ENCODE measurements at places on chromosomes 2 and 18.

DNA sequence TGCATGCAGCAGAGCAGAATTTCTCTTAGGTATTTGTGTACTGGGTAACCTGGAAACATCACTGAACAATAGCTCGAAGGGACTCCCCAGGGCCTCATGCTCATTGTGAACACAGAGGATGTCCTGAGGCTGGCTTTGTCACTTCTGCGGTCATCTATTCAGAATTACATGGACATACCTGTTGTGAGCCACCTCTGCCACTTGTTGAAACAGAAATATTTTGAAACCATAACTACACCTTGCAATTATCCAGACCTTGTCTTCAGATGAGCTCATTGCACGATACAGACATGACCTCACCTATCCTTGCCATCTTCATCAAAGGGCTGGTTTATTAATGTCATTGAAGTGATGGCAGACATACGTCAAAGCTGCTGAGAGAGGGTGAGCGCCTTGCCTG is 23.4 kb upstream of the CREG2 start:
- DNase-seq: no peak

DNA sequence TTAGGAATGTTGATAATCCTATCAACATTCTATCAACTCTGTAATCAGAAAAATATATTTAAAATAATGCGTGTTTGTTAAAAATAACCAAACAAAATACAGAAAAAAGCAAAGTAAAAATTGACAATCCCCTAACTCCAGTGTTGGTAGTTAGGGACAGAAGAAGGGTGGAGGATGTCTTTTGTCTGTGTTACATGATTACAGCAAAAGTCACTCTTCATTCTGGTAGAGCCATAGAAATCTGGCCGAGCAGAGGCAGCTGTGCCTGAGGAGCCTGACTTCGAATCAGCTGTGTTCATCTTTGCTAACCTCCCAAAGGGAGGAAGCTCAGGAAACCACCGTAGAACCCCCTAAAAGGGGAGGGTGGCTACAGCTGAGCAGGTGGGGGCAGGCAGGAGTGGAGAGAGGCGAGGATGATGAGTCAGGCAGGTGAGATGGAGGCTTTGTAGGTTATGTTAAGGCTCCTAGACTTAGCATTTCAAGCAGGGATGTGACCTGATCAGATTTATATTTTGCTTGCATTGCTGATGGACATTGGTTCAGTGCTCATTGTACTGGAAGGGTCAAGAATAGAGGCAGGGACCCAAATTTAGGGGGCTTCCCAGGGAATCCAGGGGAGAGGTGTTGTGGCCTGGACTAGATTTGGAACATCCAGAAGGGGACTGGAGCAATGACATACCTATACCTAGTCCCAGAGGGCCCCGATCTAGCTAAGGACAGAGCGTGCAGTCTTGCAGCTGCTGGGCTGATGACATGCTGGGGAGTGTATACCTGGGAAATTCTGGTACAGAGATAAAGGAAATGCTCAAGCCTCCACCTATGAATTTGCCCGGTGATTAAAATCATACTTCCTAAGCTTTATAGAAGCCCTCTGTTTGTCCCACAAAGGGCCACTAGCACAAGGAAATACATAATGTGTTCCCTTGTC is 95.7 kb downstream of the NEDD4L start:
- DNase-seq: no peak

DNA sequence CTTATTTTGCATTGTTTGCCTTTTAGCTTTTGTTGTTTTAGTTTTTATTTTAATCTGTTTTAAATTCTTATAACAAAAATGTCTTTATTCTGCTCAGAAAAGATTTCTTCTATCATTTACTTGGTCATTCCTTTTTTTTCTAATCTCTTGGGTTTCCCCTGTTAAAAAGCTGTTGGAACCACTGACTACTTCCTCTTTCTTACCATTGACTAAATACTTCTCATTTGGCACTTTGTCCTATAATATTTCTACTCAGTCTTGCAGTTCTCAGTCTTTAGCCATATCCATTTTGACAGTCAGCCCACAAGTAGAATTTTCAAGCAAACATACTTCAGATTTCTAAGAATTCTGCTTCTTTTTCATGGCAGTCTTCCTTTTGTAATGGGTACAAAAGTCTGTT is 567.2 kb downstream of the SATB2 start:
- DNase-seq: no peak

DNA sequence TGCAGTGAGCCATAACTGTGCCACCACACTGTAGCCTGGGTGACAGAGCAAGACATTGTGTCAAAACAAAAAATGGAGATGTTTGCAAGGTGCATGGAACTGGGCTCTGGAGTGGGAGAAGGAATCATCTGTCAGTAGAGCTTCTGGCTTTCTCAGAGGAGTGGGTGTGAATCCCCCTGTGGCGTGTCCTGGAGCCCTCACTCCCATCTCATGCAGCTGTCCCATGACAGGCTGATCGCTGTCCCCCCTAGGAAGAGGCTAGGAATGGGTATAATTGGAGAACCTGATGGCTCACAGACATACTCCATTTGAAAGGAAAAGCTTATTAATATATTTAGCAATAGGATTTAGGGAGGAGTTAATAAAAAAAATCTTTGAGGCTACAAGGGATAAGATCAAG is 125.8 kb upstream of the EPB41L3 start:
- no peak for DNase-seq

DNA sequence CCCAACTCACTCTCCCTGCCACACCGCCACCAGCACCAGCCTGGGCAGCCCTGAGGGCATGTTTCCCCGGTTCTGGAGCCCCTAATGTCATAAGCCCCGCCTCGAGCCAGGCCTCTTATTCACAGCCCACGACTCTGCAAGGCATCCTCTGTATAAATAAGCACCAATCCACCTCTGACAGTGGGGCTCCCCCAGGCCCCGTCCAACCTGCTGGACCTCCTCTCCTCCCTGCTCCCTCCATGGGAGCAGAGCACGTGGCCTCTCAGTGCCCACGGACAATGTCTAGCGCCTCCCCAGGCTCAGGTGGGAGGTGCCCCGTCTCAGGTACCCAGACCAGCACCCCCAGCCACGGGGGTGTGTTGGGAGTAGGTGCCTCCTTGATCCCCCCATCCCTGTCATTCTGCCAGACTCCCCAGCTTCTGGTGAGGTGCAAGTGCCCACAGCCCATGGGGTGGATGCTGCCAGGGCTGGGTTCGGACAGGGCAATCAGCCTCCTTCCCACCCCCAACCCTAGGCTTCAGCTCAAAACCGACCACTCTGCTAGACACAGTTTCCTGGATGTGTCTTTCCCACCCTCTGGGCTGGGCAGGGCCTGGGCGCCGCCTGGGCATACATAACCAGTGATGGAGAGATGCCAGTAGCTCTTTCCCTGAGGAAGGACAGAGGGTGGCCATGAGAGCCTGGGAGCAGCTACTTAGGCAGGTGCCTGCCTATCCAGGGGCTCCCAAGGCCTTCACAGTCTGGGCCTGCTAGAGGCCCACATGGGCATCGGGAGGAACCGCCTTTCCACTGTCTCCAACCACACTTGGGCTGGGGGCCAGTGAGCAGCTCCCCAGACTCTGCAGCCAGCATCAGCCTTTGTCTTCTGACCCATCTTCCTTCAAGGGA is 1.6 kb upstream of the ADRA2B start:
- no peak for DNase-seq

DNA sequence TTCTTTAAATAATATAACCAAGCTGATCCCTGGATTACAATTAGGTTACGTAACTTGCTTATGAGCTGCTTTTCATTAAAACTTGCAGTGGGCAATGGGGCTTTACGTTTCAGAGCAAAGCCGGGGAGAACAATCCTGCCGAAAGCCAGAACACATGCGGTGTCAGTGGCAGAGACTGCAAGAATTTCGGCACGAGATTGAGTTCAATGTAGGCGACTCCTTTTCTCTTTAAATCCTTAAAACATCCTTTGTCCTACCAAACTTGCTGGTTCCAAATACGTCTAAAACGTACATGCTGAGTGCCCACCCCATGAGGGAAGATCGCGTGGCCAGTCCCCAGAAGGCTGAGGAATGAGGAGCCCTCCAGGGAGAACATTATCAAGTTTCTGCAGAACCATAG is 36.8 kb upstream of the NCOA1 start:
- no peak for DNase-seq

GRCh38 chr18:24319757-24320156 is 77.9 kb downstream of the OSBPL1A start:
- DNase-seq: no peak

DNA sequence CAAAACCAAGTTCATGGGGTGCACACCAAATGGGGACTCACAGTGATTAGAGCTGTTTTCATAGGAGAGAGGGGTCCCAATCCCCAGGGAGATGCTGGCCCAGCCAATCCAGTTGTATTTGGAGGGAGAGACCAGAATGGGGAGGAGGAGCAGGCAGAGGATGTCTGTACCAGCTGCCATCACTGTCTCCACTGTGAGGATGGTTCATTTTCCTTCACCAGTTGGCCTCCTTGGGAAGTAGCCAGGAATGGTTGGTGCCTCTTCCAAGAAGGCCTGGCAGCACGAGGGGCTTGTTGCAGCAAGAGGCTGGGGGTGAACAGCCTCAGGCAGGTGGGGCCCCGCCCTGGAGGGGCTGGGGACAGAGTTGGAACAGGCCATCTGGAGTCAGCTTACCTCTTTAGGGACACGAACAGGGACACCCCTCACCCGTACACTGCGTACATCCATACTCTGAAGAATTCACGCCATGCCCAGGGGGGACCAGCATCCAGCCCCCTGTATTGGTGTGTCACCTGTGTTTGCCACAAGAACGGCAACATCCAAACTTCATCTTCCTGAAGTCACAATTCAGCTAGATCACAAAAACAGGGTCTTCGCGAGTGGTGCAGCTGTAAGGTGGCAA is 161.7 kb upstream of the ZNF236 start:
- no peak for DNase-seq

DNA sequence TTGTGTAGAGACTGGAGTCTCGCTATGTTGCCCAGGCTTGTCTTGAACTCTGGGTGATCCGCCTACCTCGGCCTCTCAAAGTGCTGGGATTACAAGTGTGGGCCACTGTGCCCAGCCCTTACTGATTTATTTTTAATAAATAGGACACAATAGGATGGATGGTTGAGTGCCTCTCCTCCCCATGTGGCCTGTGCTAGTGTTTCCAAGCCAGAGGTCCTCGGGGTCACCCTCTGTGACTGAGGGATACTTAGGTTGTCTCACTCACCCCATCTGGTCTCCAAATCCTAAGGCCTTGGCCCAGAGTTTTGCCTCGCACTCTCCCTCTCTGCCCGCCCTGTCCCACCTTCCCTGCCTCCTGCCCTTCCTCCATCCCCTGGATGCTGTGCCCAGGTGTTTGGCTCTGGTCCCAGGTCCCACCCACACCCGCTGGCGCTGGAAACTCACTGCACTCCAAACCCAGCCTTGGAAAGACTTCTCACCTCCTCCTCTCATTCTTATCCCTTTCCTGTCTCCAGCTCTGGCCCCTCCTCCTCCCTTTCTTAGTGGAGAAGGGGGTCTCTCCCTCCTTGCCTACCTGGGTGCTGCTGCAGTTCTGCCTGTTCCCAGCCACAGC is 4.7 kb upstream of the ECEL1 start:
- DNase-seq: no peak

GRCh38 chr2:63676135-63676534 is 87.4 kb downstream of the MDH1 start:
- no peak for DNase-seq

- DNase-seq: peak; percentile 20
Measured at GRCh38 chr2:98508709-98509066, 64.0 kb downstream of the INPP4A start.

- no peak for DNase-seq
Measured at GRCh38 chr2:42925742-42926433, 133.5 kb upstream of the HAAO start.

GRCh38 chr2:207162316-207162715 is 3.4 kb downstream of the KLF7 start:
- no peak for DNase-seq

DNA sequence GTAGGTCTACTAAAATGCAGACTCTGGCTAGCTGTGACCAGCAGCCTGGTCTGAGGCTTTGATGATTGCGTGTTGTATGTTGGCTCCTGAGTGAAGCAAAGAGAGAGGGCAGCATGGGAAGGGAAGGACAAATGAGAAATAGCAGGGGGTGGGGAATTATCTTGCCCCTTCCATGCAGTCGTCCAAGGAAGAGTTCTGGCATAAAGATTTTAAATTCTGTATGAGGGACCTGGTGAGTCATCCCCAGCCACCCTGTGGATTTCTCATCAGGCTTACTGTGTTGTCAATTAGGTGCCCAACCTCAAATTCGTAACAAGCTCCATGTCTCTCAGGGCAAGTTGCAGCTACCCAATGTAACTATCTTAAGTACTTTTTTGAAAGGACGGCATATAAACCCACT is 72.1 kb upstream of the NOSTRIN start:
- no peak for DNase-seq

- DNase-seq: no peak
Measured at GRCh38 chr2:76450024-76450475, 739.3 kb upstream of the GCFC2 start.

GRCh38 chr2:60498127-60498815 is 55.2 kb downstream of the BCL11A start:
- DNase-seq: no peak

DNA sequence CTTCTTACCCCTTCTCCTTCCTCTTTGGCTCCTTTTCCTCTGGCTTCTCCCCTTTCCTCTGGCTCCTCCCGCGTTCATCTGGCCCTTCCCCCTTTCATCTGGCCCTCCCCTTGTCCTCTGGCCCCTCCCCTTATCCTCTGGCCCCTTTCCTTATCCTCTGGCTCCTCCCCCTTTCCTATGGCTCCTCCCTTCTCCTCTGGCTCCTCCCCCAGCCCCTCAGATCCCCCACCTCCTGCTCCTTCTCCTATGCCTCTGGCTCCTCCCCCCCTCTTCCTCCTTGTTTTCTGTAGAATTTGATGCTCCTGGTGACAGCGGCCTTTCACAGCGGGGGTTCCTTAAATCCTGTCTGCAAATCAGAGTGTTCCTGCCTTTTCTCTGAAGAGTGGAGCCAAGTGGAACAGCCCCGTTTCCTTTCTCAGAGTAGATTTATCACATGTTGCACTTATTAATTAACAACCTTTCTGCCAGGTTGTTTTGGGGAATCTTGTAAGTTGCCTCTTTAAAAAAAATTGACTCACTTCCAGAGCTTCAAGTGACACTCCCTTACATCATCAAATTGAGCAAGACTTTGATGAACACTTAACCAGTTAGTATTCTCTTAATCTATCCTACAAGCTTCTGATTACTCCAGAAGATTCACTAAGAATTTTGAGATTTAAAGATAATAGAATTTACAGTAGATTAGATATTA is 27.9 kb downstream of the FABP1 start:
- DNase-seq: no peak
